ENCODE measurements at places on chromosomes 3 and 15.

GRCh38 chr3:59998058-59998457 is 948.2 kb upstream of the CFAP20DC start:
- DNase-seq, result no peak

DNA sequence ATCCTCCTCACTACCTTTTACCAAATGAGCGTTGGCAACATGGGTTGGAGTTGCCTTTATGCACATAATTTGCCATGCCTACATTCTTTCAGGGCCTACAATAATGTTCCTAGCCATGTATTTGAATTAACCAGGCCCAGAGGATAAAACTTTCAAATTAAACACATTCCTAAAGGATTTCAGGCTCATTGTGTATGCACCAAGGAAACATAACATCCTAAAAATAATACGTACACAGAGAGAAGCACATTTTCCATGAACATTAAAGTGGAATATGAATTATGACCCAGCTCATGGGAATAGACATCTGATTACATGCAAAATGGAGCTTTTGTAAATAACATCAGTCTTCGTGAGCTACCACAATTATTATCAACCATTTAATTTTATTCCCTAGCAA is 203.3 kb downstream of the RORA start:
- DNase-seq, result no peak

GRCh38 chr3:100882571-100882984 is 110.6 kb downstream of the ABI3BP start:
- DNase-seq, result no peak

DNA sequence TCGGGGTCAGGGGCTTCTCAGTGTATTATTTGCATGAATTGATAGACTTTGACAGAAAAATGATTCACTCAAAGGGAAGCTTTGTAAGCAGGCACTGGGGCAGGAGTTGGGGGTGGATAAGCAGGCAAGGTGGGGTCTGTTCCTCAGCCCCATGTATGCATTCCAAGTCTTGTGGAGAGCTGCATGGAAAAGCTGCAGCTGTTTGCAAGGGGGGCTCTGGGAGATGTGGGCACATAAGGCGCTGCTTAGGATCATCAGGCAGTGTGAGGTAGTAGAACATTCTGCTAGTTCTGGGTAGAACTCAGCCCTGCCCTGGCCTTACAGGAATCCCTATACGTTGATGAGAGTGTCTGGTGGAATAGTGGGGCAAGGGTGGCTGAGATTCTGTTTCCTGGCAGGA is 154.2 kb upstream of the LRIG1 start:
- DNase-seq, result no peak

- no peak for DNase-seq
Observed at GRCh38 chr3:152823173-152823572, 11.8 kb upstream of the P2RY1 start.

GRCh38 chr15:58377193-58377592 is 54.6 kb upstream of the LIPC start:
- DNase-seq, result no peak

GRCh38 chr15:52414936-52415335 is 113.7 kb downstream of the MYO5A start:
- DNase-seq, result no peak

DNA sequence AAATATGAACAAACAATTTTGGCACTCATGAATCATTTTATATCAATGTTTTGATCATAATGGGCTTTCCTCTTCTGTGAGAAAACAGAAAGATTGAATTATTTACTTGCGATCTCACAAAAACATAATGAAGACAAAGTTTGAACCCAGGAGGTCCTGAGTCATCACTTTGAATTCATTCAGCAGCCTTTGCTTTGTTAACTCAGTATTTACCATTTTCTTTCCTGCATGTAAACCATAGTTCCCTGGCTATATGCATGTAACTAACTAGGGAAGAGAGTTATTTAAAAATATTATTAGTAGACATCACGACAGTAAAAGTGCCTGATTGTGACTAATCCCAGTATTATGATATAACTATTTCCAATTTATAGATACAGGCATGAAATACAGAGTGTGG is 1026.2 kb downstream of the PLOD2 start:
- no peak for DNase-seq

- DNase-seq, result no peak
Observed at GRCh38 chr3:37140899-37141541, 33.4 kb downstream of the LRRFIP2 start.

- no peak for DNase-seq
Observed at GRCh38 chr3:179276743-179277142, 25.8 kb upstream of the KCNMB3 start.

DNA sequence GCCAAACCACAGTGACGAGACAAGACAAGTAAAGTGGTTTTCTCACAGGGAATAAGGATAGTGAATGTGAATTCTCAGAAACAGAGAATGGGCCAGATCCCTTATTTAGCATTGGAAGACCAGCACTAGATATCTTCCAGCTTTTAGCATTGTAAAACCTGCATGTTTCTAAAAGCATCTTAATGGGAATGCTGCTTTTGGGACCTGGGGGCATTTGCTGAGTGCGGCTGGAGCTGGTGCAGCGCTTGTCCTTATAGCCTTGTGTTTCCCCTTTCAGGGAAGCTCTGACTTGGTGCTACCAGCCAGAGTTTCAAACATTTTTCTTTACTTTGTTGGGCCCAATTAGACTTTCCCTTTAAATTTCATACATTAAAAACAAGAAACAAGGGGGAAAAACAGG is 52.9 kb downstream of the CLSTN2 start:
- no peak for DNase-seq

DNA sequence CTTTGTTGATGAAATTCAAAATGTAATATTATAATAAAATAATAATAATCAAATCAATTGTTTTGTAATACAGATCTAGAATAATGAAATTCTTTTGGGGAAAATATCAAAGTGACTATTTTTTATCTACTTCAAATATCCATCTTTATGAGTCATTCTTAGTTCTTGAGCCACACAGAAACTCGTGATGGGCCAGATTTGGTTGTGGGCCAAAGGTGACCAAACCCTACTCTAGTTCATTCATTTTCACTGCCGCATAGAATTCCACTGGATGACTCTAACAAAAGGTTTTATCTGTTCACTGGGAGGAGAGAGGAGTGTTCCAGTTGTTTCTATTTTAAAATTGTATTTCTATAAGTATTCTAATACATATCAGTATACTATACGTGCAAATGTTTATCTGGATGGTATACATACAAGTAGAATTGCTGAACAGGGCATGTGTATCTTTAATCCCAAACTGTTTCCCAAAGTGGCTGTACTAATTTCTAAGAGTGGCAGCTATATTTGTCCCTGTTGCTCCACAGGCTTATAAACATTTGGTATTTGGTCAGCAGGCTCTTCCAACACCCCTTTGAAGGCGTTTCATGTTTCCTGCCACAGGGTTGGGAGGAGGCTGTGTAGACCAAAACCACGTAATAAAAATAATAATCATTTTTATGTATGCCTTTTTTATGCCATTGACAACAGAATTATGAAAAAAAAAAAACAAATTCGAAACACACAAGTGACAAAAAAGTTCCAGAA is 7.3 kb upstream of the RTP3 start:
- no peak for DNase-seq

DNA sequence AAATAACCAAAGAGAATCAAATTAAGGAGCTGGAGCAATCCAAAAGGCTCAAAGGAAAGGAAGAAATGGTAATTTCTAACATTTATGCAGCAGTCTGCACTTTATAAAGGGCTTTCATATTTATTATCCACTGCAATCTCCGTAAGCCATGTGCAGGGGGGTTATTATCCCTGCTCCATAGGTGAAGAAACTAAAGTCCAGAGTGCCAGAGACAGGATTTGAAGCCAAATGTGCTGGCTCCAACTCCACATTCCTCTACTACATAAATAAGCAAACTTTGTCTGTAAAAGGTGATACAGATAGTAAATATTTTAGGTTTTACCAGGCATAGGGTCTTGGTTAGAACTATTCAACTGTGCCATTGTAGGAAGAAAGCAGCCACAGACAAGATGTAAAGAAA is 221.4 kb downstream of the MINAR1 start:
- no peak for DNase-seq

DNA sequence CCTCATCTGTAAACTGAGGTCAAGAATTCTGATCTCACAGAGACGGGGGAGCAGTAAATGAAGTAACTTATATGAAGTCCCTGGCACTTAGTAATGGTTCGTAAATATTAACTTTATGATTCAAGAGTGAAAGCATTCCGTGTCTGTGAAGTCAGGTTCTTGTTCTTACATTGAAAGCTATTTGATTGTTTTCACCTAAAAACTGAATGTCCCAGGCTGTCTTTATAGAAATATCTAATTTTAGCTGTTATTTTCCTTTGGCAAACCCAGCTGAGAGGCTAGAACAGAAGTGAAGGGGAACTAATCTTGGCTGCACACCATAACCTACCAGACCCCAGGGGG is 84.5 kb downstream of the CHSY1 start:
- no peak for DNase-seq

- DNase-seq, result no peak
Observed at GRCh38 chr3:171200052-171200749, 173.7 kb upstream of the SLC2A2 start.
